Sciatic nerve (tissue), 2 donors: ENCODE measurements at places on chromosomes 2 and 18. TPM values are rescaled to one million over a fixed set of nuclear protein-coding genes. Genes with fewer than 3 reads are reported as not detected.

Gene POTEC
- not detected for total RNA-seq

DNA sequence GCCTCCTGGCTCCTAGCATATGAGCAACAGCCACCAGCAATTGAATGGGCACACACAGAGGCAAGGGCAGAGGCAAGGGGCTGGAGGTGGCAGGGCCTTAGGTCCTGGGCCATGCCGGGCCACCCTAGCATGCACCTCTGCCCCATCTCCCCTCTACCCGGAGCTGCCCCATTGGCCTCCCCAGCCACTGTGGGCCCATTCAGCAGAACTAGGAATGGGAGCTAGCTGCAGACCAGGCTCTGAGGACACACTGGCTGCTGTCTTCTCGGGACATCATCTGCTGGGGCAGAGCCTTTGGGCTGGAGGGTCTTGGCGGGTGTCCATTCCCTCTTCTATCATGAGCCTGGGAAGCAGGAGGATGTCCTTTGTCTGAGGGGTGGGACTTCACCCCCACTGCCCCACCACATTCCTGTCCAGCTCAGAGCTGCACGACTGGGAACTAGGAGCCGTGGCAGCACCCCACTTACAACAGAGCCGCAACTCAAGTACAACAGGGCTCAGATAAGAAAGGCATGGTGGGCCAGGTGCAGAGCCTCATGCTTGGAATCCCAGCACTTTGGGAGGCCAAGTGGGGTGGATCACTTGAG is 800 bp downstream of the VIL1 start:
- DNase-seq: no peak

- no peak for DNase-seq
Observed at GRCh38 chr2:207107131-207107530, 58.6 kb downstream of the KLF7 start.

GRCh38 chr2:32951672-32952071 is 4.9 kb downstream of the LTBP1 start:
- DNase-seq: no peak

GRCh38 chr2:172436889-172437288 is 9.5 kb downstream of the ITGA6 start:
- DNase-seq: no peak
